ENCODE measurements at places on chromosomes 4 and X.

DNA sequence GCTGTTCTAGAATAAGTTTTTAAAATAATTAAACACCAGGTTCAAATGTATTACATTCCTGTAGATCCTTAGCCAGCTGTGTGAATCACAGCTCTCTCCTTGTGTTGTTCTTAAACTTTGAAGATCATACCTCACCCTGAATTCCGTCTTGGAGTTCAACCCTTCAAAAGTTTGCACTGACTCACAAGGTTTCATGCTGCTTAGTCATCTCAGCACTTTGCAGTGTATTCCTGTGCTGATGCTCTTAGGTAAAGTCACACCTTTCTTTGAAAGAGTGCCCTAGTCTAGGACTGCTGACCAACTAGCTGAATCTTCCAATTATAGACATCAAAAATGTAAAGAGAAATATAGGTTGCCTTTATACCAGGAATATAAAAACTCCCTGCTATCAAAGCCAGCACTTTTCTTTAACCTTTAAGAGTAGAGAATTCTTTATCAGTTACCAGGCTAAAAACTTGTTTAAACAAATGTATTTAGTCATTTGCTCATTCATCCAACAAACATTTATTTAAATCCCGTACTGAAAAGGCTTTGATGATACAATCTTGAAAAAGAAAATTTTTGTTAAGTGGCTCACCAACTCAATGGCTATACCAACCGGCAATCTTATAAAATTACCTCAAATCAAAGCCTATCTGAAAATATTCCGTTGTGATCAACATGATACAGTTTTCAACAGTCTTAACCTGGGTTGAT is 169.7 kb downstream of the RAP1GDS1 start:
- DNase-seq: no peak

- DNase-seq: no peak
These were observed 56.2 kb upstream of the CYSLTR1 start for GRCh38 chrX:78383594-78383993.

GRCh38 chr4:56681158-56681852 is at the start of gene HOPX:
Gene HOPX (minus strand): TSS chr4:56681296. CDS start chr4:56657816, 23,480 bp downstream.
- no peak for DNase-seq

GRCh38 chr4:48247878-48248558 is 21.6 kb downstream of the TEC start:
- DNase-seq: no peak

DNA sequence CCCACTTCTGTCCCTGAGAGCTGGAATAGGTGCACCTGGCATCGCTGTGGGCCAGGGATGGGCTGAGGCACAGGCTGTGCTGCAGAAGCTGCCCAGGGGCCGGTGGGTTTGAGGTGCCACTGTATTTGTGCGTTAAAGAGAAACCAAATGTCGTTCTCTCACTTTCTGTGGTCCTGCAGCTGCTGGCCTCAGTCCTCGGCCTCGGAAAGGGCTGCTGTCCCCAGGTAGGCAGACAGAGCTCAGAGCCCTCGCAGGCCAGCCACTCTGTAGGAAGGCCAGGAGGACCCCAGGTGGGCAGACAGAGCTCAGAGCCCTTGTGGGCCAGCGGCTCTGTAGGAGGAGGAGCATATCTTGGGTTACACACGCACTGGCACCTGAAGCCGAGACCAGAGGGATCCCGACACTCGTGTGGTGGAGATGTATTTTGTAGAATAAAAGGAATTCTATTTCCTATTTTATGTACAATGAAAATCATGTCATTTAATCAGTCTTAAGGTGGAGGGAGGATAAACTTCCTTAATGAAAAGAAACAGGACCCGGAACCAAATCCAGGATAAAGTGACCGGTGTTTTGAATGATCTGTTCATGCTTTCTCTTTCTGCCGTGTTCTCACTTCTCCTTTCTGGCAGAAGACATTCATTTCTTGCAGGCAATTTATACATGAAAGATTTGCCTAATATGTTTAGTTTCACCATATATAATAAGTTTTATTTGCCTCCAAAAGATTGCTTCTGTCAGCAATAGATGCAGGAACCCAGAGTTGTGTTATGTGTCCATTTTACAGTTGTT is 54.4 kb upstream of the HGFAC start:
- DNase-seq: no peak

DNA sequence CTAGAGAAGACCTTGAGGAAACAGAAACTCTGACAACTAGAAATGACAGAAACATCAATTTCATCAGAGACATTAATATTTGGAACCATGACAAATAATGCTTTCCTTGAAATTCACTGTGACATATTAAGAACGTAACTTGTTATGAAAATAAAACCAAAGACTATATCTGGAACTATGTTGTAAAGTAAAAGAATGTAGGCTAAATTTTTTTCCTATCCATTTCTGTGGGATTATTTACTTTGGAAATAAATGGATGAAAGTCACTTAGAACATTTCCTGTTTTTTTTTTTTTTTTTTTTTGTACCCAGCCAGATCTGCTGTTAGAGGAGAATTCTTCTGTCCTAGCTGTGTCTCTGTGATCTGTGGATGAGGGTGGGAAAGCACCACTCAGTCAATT is 255.9 kb downstream of the SPRY1 start:
- no peak for DNase-seq

DNA sequence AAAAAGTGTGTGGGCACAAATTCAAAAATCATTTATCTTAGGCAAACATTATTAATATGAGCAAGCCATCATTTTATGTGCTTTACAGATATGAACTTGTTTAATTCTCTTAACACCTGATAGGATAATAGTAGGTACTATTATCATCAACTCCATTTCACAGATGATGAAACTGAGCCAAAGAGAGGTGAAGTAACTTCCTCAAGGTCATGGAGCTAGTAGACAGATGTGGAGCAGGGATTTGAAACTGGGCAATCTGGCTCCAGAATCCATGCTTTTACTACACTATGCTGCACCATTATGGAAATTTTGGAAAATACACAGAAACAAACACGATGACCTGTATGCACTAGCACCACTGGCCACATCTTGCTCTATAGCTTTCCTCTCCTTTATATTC is 1.0 kb upstream of the PIN4 start:
- DNase-seq: peak; percentile 52

DNA sequence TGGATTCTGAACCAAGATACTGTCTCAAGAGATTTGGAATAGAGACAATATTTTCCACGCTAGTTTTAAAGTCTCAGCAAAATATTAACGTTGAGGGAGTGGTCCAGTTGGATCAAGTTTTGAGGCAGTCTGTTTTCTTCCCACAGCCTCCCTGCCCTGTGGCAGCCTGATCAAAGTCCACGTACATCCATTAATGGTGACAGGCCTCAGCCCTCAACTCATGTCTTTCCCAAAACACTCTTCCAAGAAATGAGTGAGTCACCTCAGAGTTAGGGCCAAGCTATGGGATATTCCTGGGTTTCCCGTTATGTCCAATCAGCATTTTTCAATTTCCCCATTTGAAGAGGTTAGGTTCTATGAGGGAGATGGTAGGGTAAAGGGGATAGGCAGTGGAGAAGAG is 28.5 kb downstream of the EGFL6 start:
- no peak for DNase-seq

DNA sequence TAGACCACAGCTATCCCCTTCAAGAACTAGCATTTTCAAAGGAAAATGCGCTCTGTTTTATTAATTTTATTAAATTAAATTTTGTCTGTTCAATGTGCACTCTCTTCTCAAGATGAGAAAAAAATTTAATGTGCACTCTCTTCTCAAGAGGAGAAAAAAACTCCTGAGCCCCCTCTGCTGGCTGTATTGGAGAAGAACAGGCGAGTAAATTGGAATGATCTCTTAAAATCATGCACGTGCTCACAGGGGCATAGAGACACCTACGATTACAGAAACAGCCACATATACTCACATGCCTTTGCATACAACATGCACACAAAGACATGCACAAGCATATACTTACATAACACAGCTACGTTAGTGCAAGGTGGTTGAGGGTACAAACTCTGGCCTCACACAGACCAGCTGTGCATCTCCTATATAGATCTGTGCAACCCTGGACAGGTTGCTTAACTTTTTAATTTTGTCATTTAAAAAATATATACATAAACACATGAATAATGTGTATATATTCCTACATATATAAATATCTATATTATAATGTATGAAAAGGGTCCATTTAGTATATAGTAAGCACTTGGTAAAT is 176.2 kb upstream of the CXorf66 start:
- DNase-seq: peak; percentile 57

DNA sequence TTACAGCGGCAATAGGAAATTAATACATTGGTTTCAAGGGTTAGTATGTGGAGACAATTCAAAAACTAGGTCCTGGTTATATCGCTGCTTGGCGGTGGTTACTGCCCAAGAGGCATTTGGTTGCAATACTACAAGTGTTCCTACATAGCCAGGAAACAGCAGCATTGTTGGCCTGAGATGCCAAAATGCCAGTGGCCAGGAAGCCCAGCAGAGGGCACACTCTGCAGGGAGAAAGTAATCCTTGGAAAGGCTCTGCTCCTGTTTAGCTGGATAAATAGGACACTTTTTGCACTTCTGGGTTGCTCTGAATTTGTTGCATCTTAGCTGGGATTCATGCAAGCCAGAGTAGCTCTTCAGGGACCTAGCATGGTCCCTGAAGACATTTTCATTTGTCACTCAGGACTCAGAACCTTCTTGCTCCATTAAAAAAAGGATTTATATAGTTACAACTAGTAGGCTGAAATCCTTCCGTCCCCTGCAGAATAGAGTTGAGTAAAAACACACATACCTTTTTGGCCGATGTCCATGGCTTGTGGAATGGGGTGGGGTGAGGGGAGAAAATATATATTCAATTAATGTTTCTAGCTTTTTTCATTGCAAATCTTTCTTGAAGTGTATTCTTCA is 8.1 kb upstream of the GPR119 start:
- DNase-seq: peak; percentile 73

DNA sequence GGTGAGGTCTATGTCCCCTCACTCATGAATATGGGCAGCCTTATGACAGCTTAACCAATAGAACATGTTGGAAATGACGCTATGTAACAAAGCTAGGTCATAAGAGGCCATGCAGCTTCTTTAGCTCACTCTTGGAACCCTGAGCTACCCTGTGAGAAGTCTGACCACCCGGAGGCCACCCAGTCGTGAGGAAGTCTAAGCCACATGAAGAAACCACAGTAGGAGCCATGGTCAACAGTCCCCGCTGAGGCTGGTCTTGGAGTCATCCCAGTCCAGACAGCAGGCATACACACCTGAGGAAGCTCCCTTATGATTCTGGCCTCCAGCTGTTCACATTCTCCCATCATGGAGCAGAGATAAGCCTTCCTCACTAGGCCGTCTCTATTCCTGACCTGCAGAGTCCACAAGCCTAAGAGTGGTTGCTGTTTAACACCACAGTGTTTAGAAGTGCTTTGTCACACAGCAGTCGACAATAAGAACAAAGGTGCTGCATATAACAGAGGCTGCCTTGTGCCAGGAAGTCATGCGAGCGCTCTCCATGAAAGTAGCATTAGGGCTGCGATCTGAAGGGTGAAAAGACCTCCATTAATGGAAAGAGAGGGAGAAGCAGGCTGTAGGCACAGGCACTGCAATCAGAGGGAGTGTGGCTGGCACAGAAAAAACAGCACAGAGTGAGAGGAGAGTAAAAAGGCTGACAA is 38.2 kb downstream of the TSPAN5 start:
- DNase-seq: peak; percentile 37

- no peak for DNase-seq
These were observed 62.1 kb upstream of the USP9X start for GRCh38 chrX:41023098-41023497.

- DNase-seq: peak; percentile 37
These were observed 613 bp downstream of the GLRB start for GRCh38 chr4:157076578-157076947.

DNA sequence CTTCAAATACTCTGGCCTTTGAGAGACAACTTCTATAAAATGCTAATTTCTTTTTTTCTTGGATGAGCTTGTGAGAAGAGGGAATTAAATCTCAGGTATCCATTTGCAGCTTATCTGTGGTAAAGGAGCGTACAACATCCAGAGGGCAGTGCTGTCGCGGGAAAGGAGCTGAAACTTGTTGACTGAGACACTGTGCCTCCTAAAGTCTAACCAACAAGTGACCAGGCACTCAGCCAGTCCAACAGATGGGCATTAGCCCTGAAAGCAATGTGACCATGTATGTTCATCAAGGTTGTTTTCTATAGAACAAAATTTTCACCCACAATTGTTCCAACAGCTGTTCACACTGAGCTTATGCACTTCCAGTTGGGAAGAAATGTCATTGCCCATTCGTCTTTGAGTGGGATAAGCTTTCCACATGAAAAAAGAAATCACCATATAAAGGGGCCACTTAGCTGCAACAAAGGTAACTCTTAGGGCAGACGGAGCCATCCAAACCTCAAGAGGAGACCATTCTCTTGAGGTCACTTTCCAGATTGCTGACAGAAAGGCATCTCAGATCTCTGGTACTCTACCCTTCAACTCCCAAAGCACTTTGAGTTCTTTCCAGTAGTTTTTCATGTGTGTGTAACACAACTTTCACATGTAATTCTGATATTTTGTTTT is 244.8 kb upstream of the NEIL3 start:
- DNase-seq: peak; percentile 1

- DNase-seq: no peak
These were observed 244.9 kb upstream of the AGA start for GRCh38 chr4:177687117-177687516.

DNA sequence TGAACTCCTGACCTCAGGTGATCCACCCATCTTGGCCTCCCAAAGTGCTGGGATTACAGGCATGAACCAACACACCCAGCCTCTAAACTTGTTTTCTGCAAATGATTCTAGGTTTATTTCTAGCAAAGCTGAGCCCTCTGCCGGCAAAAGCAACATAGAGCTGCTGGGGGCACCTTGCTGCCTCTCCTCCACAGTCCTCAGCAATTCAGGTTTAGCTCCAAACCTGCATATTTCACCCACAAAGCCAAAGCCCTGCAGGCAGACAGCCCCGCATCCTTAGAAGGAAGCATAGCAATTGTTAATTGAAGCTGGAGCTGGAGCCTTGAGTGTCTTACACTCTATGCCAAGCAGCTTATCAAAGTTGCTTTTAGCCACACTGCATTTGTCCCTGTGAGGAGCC is 24.9 kb upstream of the OCIAD2 start:
- DNase-seq: no peak

GRCh38 chr4:38119668-38120385 is 159.6 kb downstream of the PTTG2 start:
- DNase-seq: no peak

DNA sequence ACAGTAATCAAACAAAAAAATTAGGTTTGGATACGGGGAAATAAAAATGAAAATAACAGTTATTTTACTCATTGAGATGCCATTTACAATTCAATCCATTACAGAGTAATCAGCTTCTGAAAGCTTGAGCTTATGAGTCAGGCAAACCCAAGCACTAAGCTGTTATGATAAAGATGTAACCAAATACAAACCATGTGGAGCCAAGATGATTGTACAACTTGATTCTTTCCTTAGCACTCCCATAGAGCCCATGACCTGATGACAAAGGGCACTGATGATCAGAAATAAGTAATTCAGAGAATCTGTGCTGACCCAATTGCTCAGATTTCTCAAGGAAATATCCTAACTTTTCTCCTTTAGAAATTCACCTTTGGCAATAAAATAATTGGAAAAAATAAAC is 40.5 kb upstream of the PRKG2 start:
- DNase-seq: peak; percentile 38

DNA sequence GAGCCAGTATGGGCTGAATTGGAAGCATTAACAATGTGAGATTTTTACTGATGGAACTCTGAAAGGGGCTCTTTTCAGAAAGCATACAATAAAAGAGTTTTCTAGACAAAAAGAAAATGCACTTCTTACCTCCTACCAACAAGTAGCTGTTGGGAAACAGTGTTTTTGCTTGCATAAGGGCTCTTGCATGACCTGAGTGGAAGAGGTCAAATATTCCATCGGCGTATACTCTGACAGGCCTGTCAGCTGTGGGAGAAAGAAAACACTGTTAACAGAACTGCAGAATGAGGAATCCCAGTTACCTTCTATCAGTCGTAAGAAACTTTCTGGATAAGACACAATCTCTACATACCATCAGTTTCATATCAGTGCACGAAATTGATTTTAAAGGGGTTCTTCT is 39.5 kb downstream of the PCYT1B start:
- DNase-seq: no peak
